ENCODE measurements at places on chromosomes 1 and 21. TPM values are rescaled to one million over a fixed set of nuclear protein-coding genes. Genes with fewer than 3 reads are reported as not detected.

GRCh38 chr1:2352897-2353550 lies 38.3 kb downstream of the MORN1 start:
- DNase-seq: no peak

DNA sequence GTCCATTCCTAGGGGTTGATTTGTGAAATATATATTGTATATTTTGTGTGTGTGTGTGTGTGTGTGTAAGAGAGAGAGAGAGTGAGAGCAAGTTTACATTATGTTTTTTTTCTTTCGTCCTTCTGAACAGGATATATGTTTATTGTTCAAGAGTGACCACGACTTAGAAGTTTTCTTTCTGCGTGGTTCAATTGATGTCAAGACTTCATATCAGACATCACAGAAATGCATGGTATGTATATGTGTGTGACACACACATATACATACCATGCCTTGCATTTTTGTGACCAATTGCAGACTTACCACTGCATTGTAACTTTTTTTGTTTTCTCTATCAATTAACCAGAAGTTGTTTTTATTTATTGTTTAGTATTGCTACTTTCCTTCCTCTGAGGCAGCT lies 2.5 kb downstream of the RASAL2 start:
- DNase-seq: no peak

APCS gene
- not detected for total RNA-seq

RGS8 gene
- not detected for total RNA-seq

- no peak for DNase-seq
Measured at GRCh38 chr21:14875704-14876523, 188.9 kb downstream of the NRIP1 start.

DNA sequence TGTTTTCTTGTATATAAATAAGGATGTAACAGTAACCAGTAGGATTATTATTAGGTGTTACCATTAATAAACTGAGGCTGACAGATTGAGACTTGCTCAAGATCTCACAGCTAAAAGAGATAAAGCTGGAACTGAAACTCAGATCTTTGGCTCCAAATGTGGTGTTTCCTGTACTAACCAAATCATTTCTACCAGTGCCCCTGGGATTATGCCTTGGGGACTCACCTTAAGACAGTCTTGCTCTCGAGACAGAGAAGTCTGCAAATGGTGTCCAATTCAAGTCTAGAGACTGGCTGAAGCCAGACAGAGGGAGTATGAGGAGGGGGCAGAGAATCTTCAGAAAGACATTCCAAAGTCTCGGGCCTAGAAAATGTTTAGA lies 593 bp upstream of the CD53 start:
- DNase-seq: no peak

DNA sequence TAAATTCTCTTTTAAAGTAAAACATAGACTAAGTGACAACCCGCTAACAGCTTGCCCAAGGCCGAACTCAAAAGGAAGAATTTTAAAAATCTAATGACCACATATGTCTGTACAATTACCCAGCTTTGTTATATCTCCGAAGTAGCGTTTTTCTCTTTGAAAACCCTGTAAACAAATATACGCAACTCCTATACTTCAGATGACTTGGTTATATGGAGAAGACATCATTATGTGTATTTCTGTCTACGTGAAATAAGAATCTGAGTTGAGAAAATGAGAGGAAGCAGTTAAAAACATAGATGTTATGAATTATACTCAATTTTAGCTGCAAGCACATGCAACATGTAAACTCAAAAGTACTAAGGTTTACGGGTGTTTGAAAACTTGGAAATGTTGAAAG lies 2.0 kb downstream of the PBX1 start:
- no peak for DNase-seq

DNA sequence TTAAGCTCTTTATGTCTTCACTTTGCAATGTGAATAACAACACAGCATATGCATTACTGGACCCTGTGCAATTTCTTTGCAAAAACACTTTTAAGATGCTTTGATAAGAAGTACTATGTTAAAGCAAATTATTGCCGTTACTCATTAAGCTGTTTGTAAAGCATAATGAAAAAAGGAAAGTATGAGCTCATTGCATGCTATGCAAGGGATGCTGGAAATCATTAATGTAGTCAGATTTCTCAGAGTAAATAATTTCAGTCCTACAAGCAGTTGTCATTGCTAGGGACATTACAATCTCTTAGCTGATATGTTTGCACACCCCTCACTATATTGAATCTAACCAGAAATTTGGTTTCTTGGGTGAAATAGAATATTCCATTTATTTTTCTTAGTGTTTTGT lies 982.5 kb upstream of the ADGRL2 start:
- DNase-seq: no peak

B4GALT2 gene
- 1.9 TPM for total RNA-seq

ADAMTS5 gene
- 0.12 TPM for total RNA-seq

GRCh38 chr21:27001526-27001925 lies 34.6 kb upstream of the ADAMTS5 start:
- no peak for DNase-seq

GRCh38 chr1:192588546-192588945 lies 13.0 kb downstream of the RGS1 start:
- no peak for DNase-seq

ERG gene
- total RNA-seq: 0.24 TPM

- no peak for DNase-seq
Measured at GRCh38 chr1:213570487-213570886, 417.3 kb upstream of the PROX1 start.

CDA gene
- total RNA-seq: 13.6 TPM

DNA sequence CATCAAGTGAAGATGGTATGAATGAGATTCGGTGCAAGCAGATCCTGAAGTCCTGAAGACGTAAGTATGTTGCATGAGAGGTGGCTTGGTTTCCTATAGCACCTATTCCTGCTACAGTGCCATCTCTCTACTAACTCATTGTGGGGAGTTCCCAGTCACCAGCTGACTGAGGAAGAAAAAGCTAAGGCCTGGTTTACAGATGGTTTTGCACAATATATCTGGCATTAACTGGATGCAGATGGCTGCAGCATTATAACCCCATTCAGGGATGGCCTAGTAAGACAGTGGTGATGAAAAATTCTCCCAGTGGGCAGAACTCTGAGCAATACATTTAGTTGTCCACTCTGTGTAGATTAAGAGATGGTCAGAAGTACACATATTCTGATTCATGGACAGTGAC lies 36.7 kb downstream of the RTCA start:
- no peak for DNase-seq

GRCh38 chr1:180620581-180620980 lies 11.2 kb upstream of the XPR1 start:
- DNase-seq: no peak

SAMD13 gene
- total RNA-seq: 0.69 TPM

TPTE gene
- not detected for total RNA-seq

SDC3 gene
- total RNA-seq: 0.19 TPM

OR2L2 gene
- 0.46 TPM for total RNA-seq

DNA sequence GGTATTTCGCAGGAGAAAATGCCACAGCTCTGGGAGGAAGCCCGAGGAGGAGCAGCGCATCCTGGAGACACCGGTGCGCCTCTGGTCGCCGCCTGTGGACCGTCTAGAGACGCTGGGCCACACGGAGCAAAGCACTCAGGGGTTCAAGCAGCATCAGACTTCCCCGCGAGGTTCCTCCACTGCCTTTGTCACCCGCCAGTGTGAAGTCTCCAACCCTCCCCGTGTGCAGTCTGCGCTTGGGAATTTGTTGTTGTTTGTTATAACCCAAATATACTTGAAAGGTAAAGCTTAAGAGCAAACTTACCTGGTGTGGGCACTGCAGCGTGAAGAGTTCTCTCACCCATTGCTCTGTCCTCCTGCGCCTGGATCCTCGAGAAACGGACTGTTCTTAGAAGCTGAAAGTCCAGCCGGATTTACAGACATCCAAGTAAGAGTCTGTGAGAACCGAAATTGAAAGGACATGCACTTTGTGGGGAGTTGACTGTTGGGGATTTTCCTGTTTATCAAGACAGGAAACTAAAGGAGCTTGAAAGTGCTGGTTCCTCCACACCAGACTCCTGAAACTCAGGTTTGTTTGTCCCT lies at the start of gene GBP4:
Gene GBP4, minus strand, starts transcription at position 452 of the 582 bp plus-strand sequence. Its CDS starts 108 bp downstream, at position 344.
- peak; percentile 41 for DNase-seq

- DNase-seq: no peak
Measured at GRCh38 chr1:55378582-55378981, 163.4 kb upstream of the USP24 start.

GRCh38 chr1:63442141-63442475 lies 74.7 kb downstream of the ALG6 start:
- no peak for DNase-seq

DNA sequence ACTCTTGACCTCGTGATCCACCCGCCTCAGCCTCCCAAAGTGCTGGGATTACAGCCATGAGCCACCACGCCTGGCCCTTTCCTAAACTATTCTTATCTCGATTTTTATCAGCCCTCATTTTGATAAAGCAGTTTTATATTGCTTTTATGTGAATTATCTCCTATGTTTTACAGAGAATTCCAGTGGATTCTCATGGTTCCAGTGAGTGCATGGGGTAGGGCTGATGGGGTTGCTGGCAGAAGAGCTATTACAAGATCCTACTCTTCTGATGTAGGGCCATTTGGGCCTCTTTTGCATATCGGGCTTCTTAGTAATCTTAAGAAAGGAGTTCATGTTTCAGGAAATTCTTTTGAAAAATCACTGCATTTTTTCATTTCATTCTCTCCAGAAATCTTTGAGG lies 187.6 kb downstream of the PBX1 start:
- no peak for DNase-seq

DNA sequence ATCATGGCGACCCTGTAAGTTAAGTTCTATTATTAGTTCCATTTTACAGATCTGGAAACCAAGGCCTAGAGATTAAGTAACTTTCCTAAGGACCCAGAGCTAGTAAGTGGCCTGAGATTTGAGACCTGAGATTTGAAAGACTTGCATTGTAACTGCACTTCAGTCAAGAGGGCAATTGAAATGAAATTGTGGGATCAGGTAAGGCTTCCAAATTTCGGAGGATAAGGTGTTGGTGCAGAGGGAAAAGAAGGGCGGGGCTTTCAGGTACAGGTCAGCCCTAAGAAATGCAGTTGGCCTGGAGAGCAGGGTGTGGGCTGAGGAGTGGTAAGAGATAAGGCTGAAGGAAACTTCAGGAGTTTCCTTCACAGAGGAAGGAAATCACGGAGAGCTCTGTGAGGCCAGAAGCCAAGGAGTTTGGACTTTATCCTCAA lies 51.1 kb downstream of the SLC16A1 start:
- DNase-seq: no peak

DNA sequence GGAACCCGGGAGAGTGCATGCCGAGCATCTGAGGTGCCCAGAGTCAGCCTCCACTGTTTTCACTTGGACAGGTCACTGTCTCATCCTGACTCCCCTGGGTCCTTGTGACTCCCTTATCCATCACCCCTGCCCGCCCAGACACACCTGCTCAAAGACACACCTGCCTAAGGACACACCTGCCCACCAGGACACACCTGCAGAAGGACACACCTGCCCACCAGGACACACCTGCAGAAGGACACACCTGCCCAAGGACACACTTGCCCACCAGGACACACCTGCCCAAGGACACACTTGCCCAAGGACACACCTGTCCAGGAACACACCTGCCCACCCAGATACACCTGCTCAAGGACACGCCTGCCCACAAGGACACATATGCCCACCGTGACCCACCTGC lies 70.8 kb upstream of the ARHGEF16 start:
- DNase-seq: no peak

Measured in naive thymus-derived CD4-positive, alpha-beta T cell (primary cell).